Stromal cell of bone marrow (primary cell): ENCODE measurements at places on chromosomes 1 and 21.

GRCh38 chr21:34528131-34528561 is 16.1 kb upstream of the KCNE1 start:
- DNase-seq, result peak; percentile 54

- no peak for DNase-seq
Measured at GRCh38 chr21:16426936-16427335, 697.2 kb downstream of the USP25 start.

DNA sequence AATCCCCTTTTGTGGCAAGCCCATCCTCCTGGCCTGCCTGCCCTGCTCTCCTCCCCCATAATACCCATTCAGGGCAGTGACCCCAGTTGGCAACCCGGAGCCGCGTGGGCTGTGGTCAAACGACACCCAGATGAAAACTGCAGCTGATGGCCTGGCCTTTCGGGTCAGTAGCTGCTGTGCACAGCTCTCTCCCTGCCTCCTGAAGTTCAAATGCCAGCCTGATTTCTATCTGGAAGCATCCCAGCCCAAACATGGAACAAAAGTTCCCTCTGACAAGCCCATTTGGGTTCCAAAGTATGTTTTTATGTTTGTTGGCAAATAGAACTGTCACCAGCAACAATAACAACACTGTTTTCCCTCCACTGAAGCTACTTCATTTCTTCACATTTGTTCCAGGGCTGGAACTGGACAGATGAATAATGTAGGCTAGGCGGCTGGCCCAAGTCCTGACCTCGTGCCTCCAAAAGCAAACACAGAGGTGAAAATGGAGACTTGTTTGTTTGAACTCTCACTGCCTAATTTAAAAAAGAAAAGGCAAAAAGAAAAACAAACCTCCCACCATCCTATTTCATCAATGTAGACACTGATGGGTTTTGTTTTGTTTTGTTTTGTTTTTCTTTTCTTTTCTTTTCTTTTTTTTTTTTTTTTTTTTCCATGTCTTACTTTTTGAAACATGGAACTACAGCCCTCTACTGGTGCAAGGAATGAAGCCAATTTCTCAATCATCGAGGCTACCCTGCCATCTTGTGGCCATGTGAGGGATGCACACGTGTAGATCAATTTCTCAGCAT is 179.0 kb downstream of the ADSS2 start:
- peak; percentile 71 for DNase-seq

DNA sequence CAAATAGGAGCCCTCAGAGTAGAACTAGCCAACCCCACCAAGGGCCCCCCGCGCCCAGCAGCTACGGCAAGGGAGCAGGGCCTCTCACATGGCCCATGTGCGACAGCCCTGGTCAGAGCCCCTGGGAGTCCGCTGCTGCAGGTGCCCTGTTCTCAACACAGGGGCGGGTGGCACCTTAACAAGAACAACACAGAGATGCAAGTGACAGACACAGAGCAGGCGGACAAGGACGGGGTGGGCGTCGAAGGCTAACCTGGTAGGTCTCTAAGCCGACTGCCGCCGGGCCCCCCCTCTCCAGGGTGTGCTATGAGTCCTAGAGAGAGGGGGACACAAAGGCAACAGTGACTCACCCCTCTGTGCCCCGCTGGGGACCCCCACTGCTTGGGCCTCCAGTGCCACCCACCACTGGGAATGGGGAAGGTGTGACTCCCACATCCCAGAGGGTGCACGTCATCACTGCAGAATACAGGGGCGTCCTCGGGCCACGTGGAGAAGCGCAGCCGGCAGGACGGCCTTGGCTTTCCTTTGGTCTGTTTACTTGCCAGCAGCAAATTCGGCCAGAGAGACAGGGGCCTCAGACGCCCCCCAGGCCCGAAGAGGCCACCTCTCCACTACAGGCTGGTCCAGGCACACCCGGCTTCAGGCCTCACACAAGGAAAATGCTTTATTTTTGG is 44.8 kb downstream of the PRDM15 start:
- no peak for DNase-seq

- no peak for DNase-seq
Measured at GRCh38 chr1:107158496-107158895, 17.7 kb downstream of the NTNG1 start.

DNA sequence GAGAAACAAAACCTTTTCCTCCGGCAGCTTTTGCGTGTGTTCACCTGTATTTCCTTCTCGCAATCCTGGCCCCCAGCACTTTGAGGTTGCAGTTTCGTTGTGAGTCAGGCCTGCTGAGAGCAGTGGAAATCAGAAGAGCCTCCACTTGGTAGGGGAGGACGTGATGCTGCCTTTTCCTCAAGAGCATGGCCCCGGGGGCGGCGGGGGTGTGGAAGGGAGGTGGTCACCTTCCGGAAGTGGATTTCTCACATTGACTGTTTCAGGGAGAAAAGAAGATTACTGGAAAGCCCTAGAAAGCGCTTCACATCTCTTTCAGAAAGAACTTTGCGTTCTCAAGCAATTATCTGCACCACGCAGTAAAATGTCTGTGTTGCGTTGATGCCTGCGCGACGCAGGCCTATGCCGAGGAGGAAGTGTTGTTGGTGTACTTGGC is 12.2 kb upstream of the IL10 start:
- DNase-seq, result no peak

DNA sequence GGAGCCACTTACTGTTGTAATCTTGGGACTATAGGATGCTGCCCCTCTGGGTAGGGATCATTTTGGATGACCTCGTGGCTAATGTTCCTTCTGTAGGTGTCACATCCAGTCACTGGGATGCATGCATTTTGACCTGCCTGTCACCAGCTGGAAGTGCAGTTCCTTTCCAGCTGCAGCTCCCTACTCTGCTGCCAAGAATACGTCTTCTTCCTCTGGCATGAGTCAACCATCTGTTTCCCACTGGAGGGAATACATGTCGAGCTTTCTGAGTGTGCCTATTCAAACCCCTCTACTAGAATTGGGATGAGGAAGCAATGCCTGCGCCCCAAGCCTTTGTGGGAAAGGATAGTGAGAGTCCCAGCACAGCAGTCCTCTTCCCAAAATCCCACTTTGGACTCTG is 415.5 kb upstream of the ADAMTS5 start:
- DNase-seq, result no peak

GRCh38 chr1:17640975-17641374 is 101.5 kb downstream of the ARHGEF10L start:
- no peak for DNase-seq
